Mesothelial cell of epicardium (in vitro differentiated cells): ENCODE measurements at places on chromosomes 3 and 15. TPM values are rescaled to one million over a fixed set of nuclear protein-coding genes. Genes with fewer than 3 reads are reported as not detected.

SLC27A2 gene
- total RNA-seq = 2.7 to 3.2 TPM (median 3.1 TPM) in 3 replicates

GUCA1C gene
- not detected in 3 replicates for total RNA-seq

GHSR gene
- total RNA-seq = not detected in 3 replicates

GRCh38 chr15:79090487-79091203, at the start of gene RASGRF1:
Gene RASGRF1, minus strand, starts transcription at chr15:79090780. Its CDS starts 282 bp downstream, at chr15:79090498.
- H3K36me3 ChIP-seq = no peaks in the 10 kb centered on the region
- H3K4me3 ChIP-seq = peak within 1 kb of the TSS; percentile 72
- DNase-seq = peak; percentile 42
- H3K27me3 ChIP-seq = peaks cover 98% of the 10 kb centered on the region

- H3K4me1 ChIP-seq = peaks cover 38% of the 10 kb centered on the region
- H3K27ac ChIP-seq = peak overlapping the region; percentile 72
- H3K36me3 ChIP-seq = no peaks in the 10 kb centered on the region
- no peak overlapping the region for H3K4me3 ChIP-seq
- DNase-seq = no peak
These were observed 79.0 kb upstream of the RASGRF1 start for GRCh38 chr15:79169526-79170133.

GRCh38 chr15:96360581-96361308, 30.2 kb downstream of the NR2F2 start:
- peaks cover 97% of the 10 kb centered on the region for H3K27me3 ChIP-seq
- H3K4me1 ChIP-seq = peaks cover 46% of the 10 kb centered on the region
- peak overlapping the region; percentile 57 for H3K4me3 ChIP-seq
- no peak overlapping the region for H3K27ac ChIP-seq
- peaks cover 3% of the 10 kb centered on the region for H3K36me3 ChIP-seq
- DNase-seq = no peak

SYNPR gene
- 3.7 to 3.8 TPM (median 3.7 TPM) in 3 replicates for total RNA-seq

DNA sequence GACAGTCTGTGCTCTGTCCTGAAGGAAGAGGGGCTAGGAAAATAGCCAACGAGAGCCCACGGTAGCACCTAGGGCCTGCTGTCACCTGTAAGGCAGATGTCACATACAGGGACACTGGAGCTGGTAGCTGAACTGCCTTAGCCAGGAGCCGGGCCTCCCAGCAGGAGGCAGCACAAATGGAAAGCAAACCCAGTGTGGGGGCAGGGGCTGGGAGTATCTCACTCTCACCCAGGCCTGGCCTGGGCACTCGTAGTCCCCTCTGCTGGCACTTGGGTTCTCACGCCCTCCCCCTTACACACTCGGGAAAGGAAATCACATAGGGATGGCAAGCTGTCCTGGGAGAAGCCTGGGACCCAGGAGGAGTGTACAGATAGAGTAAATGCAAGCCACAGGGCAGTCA, 173.1 kb upstream of the CHRNA7 start:
- H3K27me3 ChIP-seq = peaks cover 13% of the 10 kb centered on the region
- H3K27ac ChIP-seq = no peak overlapping the region
- H3K4me1 ChIP-seq = no peaks in the 10 kb centered on the region

GRCh38 chr3:13174011-13174802, 101.0 kb upstream of the IQSEC1 start:
- no peak overlapping the region for H3K27ac ChIP-seq
- no peak for DNase-seq
- peaks cover 3% of the 10 kb centered on the region for H3K36me3 ChIP-seq
- no peaks in the 10 kb centered on the region for H3K4me1 ChIP-seq
- H3K27me3 ChIP-seq = peaks cover 8% of the 10 kb centered on the region

DNA sequence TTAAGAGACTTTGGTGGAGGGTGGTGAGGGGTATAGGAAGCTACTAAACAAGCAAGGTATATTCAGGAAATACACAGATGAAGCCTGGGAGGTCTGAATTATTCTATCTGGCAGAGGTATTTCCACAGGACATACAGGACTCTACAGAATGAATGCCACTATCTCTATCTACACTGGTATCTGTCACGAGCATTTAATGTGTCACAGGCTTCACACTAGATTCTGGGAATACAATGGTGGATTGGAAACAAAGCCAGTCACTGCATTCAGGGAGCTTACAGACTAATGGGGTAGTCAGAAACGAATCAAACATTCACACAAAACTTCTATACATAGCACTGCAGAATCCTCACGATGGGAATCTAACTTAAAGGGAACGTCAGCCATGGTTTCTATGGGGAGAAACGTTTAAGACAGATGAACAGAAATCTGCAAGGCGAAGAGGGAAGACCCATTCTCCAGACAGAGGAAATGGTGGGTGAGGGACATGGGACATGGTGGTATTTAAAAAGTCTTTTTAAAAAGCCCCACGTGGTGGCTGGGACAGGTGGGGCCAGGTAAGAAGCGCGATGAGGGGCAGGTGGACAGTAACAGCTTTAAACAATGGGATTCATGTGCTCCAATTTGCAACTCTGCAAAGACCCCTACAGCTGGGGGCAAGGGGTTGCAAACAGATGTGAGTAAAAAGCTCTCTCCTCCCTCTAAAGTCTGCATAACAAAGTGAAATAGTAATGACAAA, 16.5 kb downstream of the LRIG1 start:
- peaks cover 31% of the 10 kb centered on the region for H3K27me3 ChIP-seq
- H3K27ac ChIP-seq = no peak overlapping the region
- H3K4me1 ChIP-seq = peaks cover 17% of the 10 kb centered on the region
- no peak for DNase-seq

DNA sequence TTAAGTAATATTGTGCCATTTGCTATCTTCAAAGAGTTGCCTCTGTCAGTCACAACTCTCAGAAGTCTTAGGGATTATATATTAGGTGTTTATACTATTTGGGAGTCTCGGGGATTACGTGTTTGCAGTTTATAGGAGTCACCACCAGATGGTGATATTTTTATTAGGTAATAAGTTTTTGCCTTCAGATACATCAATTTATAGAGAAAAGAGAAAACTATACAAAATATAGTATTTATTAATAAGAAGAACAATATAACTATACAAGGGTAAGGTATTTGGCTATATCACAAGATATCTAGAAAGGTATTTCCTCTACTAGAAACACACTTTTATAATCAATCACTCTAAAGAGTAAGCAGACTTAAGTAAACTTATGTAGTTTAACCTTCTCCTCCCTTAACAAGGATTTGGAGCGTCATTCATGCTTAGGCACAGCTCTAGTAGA, 10.7 kb upstream of the DHX36 start:
- H3K27ac ChIP-seq = no peak overlapping the region
- no peaks in the 10 kb centered on the region for H3K27me3 ChIP-seq
- H3K4me3 ChIP-seq = no peak overlapping the region
- H3K36me3 ChIP-seq = no peaks in the 10 kb centered on the region
- no peaks in the 10 kb centered on the region for H3K4me1 ChIP-seq

RAB7A gene
- total RNA-seq = 133 to 136 TPM (median 135 TPM) in 3 replicates

DNA sequence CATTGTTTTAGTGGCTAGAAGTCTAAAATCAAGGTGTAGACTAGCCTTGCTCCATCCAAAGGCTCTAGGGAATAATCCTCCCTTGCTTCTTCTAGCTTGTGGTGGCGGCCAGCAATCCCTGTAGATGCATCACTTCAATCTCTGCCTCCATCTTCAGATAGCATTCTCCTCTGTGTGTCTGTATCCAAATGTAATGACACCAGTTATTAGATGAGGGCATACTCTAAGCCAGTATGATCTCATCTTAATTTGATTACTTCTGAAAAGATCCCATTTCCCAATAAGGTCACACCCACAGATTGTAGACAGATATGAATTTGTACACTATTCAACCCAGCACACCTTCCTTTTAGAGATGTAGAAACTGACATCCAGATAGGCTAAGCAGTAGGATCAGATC, 334.5 kb upstream of the KCNMB2 start:
- no peak overlapping the region for H3K27ac ChIP-seq
- H3K4me1 ChIP-seq = peaks cover 27% of the 10 kb centered on the region
- no peaks in the 10 kb centered on the region for H3K27me3 ChIP-seq
- H3K36me3 ChIP-seq = no peaks in the 10 kb centered on the region
- no peak overlapping the region for H3K4me3 ChIP-seq
- no peak for DNase-seq

DNA sequence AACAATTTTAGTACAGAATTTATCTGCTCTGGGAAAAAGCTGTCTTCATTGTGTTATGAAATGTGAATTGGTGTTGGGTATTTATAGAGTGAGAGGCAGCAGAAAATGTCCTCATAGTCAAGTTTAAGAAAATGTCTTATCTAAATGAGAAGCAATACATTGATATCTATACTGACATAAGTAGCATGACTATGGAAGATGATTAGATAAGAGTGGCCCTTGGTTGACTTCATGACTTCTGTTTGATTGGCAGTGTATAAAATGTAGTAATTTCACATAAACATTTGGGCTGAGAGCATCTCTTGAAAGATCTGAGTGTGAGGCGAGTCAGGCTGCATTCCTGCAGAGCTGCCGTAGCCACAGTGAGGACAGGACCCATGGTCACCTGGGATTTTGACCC, 19.4 kb downstream of the MCTP2 start:
- no peaks in the 10 kb centered on the region for H3K27me3 ChIP-seq
- no peaks in the 10 kb centered on the region for H3K36me3 ChIP-seq
- H3K27ac ChIP-seq = no peak overlapping the region
- no peak overlapping the region for H3K4me3 ChIP-seq
- no peak for DNase-seq
